ENCODE measurements at places on chromosomes 5 and 9. TPM values are rescaled to one million over a fixed set of nuclear protein-coding genes. Genes with fewer than 3 reads are reported as not detected.
A peak's percentile ranks its signal among the peaks of the same experiment; 100 is the strongest.

DNA sequence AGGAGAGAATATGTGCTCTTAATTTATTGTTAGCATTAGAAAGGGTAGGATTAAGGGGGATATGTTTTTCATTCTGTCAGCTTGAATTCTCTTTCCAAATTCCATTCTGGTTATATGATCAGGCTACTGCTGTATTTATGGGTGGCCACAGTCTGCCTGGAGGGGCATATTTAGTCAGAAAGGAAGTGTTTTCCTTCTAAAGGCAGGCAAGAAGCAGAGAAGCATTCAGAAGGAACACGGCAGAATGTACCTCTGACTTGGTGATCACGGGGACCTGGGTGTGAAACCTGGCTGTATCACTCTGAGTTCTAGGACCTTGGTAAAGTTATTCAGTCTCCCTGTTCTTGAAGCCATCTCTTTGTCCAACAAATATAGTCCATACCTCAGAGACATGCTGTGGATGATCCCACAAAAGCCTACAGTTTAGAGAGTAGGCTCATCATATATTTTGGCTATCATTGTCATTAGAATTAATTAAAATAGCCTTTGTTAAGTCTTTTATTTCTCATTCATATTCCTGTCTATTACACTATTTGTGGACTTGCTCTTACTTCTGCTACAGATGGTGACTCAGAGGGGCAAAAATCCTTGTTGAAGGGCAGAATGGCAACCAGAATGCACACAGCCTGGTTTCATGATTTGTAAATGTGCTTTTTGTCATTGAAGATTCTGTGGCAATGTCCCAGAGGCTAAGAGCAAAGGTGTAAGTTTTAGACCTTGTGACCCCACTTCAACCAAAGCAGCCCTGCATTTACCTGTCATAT, 2.7 kb downstream of the TNC start:
- peak overlapping the region; percentile 75 for H3K27ac ChIP-seq
- peaks cover 64% of the 10 kb centered on the region for H3K4me1 ChIP-seq
- H3K36me3 ChIP-seq: no peaks in the 10 kb centered on the region

- H3K36me3 ChIP-seq: no peaks in the 10 kb centered on the region
- H3K27ac ChIP-seq: no peak overlapping the region
- no peak overlapping the region for H3K4me3 ChIP-seq
- DNase-seq: no peak
These were observed 225.9 kb upstream of the PCSK5 start for GRCh38 chr9:75664597-75664996.

DNA sequence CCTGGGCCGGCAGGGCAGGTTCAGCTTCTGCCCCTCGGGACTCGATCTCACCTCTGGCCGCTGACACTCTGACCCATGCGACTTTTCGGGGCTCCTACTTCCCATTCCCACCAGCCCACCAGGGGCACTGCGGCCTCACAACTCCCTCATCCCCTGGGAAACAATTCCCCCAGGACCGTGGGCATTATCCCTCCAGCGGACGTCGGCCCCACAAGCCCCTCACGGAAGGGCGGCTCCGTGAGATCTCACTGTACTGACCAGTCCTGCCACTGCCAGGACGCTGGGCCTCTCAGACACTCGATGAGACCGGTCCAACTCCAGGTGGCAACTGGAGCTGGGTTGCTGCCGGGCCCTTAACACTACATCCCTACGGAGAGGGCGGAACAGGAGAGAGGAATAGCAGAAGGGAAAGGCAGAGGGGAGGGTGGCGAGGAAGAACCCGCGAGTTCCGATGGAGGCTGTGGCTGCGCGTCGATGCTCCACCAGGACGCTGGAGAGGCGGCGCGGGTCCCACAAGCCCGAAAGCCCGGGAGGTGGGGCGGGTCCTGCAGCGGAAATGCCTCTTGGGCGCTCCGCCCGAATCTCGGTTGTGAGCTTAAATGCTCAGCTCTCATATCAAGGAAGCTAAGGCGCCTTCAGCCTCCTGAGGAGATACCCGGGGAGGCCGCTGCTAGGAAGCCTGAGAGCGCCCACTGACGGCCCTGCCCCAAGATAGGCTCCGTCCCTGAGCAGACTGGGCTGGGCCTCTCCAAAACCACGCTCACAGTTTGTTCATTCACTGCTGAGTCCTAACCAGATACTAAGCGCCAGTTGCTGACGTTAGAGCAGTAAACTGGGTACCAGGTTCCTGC, 36.3 kb downstream of the VCP start:
- DNase-seq: no peak
- H3K4me3 ChIP-seq: no peak overlapping the region
- no peak overlapping the region for H3K27ac ChIP-seq
- no peaks in the 10 kb centered on the region for H3K4me1 ChIP-seq

ALDOB gene
- total RNA-seq: not detected

GRCh38 chr9:92151691-92152393, 36.6 kb upstream of the SPTLC1 start:
- no peaks in the 10 kb centered on the region for H3K27me3 ChIP-seq
- H3K4me3 ChIP-seq: no peak overlapping the region
- DNase-seq: peak; percentile 48
- no peaks in the 10 kb centered on the region for H3K36me3 ChIP-seq
- H3K27ac ChIP-seq: no peak overlapping the region

- no peak for DNase-seq
- H3K27me3 ChIP-seq: no peaks in the 10 kb centered on the region
- H3K4me1 ChIP-seq: no peaks in the 10 kb centered on the region
- H3K4me3 ChIP-seq: no peak overlapping the region
These were observed 48.2 kb downstream of the XRCC4 start for GRCh38 chr5:83125560-83125959.

DNA sequence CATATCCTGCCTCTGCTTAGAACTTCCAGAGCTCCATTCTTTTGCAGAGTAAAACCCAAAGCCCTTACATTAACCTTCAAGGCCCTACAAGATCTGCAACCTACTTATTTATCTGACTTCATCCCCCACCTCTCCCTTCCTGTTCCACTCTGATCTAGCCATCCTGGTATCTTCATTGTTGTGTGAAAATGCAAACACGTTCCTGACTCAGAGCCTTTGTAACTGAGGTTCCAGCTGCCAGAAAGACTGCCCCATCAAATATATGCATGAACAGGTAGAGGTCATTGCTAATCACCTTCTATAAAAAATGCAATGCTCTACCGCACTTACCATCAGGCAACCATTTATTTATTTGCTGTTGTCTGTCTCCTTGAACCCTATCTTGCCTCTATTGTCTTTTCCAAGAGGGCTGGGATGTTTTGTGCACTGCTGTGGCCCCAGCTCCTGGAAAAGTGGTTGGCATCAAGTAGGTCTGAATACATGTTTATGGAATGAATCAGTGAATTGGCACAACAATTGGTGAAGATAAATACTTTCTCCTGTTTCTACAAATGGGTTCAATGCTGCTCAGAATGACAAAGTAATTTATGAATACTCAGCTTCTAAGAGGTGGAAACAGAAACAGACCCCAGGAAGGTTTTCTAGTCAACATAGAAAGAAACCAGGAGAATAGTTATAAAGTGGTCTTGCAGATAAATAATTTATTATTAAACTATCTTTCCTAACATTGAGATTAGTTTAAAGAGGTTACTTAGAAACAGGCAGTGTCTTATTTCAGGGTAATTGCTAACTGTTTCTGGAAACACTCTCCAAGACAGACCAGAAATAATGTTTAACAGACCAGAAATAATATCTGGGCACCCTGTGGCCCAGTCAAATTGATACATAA, 230.6 kb upstream of the CD180 start:
- no peak for DNase-seq
- H3K27me3 ChIP-seq: no peaks in the 10 kb centered on the region
- H3K27ac ChIP-seq: no peak overlapping the region
- no peaks in the 10 kb centered on the region for H3K36me3 ChIP-seq
- H3K4me3 ChIP-seq: no peak overlapping the region

SOHLH1 gene
- not detected for total RNA-seq

GRCh38 chr5:179436321-179437122, 91.3 kb upstream of the ADAMTS2 start:
- H3K27me3 ChIP-seq: no peaks in the 10 kb centered on the region
- no peak overlapping the region for H3K4me3 ChIP-seq
- H3K4me1 ChIP-seq: no peaks in the 10 kb centered on the region
- no peak for DNase-seq
- no peaks in the 10 kb centered on the region for H3K36me3 ChIP-seq
